ENCODE measurements at places on chromosomes 7 and 10.

GRCh38 chr10:63414481-63415260 is 51.1 kb downstream of the JMJD1C start:
- no peak for DNase-seq

DNA sequence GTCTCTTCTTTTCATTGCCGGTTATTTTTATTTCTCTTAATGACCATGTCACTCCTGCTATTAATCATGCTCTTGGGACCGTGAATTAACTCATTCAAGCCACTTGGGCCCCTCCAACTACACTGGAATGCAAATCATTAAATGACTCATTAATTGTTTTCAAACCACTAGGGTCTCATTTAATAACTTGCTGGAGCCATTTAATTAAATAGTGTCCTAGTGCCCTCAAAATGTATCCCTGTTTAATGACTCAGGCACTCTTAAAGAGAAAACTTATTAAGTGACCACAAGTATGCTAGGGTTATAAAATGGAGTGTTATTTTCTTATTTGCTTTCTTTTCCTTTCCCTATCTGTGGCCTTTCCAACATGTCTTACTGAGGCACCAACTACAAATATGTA is 73.0 kb downstream of the PLXDC2 start:
- no peak for DNase-seq

DNA sequence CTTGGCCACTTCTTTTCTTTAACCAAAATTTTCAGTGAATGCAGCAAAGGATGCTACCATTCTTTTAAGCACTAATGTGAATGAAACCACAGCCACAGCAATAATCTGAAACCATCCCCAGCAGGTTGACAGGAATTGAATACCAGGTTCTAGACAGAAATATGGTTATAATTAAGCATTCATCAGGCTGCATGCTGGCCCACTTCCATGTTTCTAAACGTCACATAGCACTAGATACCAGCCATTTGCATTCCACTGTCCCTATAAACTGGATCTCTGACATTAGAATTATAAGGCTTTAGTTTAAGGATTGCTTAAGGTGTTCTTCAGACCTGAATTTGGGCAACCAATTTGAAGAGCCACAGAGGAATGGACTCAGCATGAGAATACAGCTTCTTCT is 340.8 kb upstream of the KLF6 start:
- no peak for DNase-seq

- DNase-seq: no peak
These were observed 8.9 kb downstream of the DKK1 start for GRCh38 chr10:52322936-52323335.

DNA sequence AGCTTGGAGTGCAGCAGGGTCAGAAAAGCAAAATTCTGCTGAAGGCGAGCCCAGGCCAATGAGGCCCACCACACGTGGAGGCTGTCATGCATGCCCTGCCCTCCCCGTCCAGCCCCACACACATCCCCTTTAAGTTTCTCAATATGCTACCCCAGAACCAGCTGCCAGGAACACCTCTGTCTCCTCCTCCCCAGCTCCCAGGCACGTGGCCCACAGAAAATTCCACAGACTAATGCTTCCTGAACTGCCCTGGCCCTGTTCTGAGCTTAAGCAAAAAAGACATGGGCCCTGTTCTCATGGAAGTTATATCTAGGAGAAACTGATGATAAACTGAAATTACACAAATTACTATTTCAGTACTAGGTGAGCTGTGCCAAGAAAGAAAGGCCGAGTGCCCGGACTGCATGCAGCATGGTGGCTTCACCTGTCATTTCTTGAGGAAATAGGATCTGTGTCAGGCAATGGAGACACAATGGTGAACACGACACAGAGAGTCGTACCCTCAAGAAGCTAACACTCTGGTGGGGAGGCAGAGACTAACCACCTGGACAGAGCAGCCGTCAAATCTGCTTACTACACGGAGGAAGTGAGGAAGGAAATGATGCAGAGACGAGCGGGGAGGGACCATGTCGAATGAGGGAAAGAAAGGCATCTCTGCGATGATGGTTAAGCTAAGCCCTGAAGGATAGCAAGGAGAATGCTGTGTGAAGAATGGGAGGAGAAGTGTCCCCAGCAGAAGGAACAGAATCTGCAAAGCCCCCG is 44.5 kb downstream of the PODXL start:
- DNase-seq: no peak

DNA sequence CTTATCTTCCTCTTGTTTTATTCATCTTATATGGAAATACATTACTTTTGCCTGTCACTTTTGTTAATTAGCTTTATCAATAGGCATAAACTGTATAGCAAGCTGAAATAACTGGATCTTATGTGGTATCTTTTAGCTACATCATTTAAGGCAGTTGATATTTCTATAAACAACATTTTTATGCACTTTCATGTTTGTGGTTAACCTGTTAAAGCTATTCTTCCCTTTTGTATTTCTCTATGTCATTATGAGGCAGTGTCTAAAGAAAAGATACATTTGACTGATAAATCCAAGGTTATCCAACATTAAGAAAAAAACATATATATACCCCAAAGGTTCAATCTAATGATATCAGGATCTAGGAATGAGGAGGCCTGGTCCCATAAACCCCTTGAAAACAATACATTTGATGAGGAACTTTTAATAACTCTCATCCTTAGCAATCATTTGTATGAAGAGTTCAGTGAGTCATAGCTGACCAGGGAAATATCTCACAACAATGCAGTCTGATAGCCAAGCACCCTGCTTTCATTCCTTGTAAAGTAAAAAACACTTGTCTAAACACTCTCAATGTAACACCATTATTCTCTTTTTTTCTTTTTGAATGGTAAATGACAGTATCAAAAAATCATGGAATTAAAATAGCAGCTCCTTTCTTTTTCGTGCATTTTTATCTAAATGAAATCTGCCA is 300.9 kb downstream of the NEBL start:
- DNase-seq: no peak

GRCh38 chr10:75187961-75188426 is 22.6 kb upstream of the VDAC2 start:
- DNase-seq: no peak

DNA sequence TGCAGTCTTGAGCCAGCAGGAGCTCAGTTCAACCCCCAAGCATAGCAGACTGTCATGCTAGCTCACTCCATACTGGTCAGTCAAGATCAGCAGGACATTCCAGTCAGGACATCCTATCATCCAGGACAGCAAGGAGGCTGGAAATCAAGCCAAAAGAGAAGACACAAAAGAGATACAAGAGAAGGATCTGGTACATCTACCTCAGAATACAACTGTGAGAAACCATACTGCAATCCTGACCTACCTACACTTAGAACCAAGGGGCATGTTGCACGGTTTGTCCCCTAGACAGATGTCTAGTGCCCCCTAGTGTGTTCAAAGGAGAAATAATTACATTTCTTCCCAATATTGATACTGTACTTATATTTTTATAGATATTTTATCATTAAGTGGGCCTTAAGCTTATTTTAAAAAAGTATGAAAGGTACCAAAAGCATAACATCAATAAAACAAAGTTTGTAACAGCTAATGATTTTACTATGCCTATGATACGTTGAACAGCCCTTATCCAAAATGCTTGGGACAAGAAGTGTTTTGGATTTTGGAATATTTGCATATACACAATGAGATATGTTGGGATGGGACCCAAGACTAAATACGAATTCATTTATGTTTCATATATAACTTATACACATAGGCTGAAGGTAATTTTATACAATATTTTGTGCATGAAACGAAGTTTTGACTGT is 26.7 kb downstream of the ERCC6 start:
- no peak for DNase-seq

GRCh38 chr7:6385110-6385781 is 62.5 kb downstream of the DAGLB start:
- no peak for DNase-seq

- DNase-seq: no peak
These were observed 65.5 kb upstream of the LYZL1 start for GRCh38 chr10:29223326-29223725.

Data from nucleus accumbens (tissue), 56 donors.